ENCODE measurements at places on chromosomes 12 and 14.
A peak's percentile ranks its signal among the peaks of the same experiment; 100 is the strongest.

GRCh38 chr14:37559386-37559785 is 35.7 kb downstream of the FOXA1 start:
- DNase-seq: no peak

- no peak for DNase-seq
Measured at GRCh38 chr14:59349258-59349701, 115.9 kb downstream of the GPR135 start.

GRCh38 chr12:100346660-100347059 is 10.2 kb upstream of the SLC17A8 start:
- no peak for DNase-seq

- DNase-seq: no peak
Measured at GRCh38 chr14:77579065-77579464, 37.4 kb downstream of the SPTLC2 start.

DNA sequence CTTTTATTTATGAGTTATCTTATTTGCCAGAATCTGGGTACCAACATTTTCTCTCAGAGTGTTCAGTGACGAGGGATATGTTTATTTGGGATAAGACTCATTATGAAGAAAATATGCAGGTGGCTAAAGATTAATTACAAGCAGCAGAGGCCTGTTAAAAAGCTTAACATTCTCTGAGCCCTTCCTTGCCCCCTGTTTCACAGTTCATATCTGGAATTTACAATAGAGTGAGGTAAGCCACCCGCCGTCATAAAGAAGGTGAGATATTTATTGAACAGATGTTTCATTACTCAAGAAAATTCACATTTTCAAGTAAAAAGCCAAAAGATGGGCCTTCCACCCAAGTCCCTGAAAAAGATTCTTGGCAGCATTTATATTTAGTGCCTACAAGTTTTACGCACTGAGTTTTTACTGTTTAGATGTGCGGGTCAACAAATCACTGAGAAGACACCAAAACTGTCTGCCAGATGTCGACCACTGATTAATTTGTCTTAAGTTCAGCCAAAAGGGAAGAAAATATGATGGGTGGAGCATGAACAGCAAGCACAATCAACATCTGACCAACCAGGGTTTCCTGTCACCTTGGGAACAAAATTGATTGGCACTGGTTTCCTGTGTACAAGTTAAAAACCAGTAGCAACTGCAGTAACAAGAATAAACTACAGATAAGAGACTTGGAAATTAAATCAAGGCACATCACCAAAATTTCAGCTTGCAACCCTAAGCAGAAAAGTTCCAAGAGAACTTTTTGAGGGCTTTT is 85.5 kb upstream of the PTPRB start:
- peak; percentile 69 for DNase-seq

GRCh38 chr12:109538191-109538863 is 35.0 kb downstream of the MMAB start:
- no peak for DNase-seq

- no peak for DNase-seq
Measured at GRCh38 chr12:88865537-88865936, 285.3 kb upstream of the KITLG start.

DNA sequence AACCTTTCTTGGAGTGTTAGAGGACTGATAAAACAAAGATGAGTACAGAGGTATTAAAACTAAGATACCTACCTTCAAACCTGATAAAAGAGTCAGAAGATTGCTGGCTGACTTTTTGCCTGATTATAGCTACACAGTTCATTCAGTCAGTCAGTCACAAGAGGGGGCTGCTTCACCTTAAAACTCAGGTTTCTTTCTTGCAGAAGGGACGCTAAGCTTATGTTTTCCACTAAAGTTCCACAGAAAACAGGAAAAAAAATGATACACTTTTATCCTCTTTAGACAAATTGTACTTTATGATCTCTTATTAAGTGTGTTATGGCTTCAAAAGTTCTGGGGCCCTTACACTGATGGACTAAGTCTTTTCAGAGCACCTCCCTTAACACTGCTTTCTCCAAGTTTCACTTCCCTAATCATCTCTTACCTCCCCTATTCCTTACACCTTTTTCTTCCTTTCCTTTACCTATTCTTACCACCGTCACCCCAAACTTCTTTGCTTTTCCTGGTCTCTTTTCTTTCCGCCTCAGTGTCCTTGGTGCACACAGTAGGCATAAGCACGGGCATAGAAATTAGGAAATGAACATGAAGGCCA is 448.7 kb upstream of the OR4E1 start:
- DNase-seq: no peak

DNA sequence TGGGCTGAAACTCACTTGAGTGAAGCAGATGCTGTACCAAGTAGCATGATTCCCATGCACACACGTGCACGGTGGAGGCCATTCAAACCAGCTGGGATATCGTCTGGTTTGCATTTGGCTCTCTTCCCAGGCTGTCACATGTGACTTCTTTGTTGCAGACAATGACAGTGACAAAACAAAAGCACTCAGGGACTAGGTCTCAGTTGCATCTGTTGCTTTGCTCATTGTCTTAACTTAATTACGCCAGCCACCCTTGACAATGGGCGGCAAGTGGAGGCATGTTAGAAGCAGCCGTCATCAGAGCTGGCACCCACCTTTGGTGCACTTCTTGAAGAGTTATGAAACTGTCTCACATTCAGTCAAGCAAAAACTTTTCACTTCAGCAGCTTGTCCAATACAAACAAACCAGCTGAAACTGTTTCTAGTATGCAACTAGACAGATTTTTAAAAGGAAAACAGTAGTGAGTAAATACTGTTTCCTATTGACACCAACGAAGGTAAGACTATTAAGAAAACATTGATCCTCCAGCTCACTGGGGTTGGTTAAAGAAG is 74.3 kb downstream of the IGF1 start:
- DNase-seq: no peak

DNA sequence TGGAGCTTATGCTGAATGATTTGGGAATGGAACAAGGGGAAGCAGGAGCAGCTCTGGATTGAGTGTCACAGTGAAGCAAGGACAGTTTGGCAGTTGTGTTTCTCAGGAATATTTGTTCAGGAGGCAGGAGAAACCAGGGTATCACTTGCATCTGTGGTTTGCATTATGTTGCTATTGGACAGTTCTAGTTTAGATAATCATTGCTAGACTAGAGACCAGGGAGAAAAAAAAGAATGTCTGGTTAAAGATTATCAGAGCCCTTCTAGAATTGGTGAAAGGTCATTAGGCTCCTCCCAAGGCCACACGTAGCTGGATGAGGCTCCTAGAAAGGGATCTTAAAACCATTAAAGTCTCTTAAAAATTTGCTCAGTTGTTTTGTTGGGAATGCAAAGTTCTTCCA is 17.0 kb upstream of the SRSF5 start:
- no peak for DNase-seq

DNA sequence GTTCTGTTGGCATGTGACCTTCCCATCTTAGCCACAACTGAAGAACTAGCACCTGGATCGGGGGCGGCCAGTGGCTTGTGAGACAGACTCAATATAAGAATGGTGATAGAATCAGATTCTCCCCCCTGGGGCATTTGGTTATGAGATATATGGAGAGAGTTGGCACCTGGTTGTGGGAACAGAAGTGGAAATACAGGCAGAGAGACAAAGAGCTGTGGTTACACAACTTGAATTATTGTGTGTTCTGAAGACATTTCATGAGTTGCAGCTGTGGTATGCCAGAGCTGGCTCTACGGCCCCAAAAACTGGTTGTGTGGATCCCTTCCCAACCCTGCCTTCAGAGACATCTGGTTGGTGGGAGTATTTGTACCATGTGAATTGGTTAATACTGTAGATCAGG is 2.9 kb upstream of the MSRB3 start:
- no peak for DNase-seq

DNA sequence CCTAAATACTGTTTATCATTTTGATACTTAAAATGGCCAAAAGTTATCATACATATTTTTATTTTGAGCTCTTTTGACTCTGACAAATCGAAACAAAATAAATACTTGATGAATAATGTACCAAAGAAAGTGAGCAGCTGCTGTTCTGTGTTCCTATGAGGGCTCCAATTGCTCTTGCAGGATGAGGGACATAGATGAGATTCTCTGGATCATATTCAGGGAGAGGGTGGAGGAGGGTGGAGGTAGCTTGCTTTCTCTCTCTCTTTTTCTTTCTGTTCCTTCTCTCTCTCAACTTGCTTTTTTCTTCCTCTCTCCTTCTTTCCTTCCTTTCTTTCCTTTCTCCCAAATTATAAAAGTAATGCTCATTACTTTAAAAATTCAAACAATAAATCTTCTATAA is 8.9 kb upstream of the MYH7 start:
- no peak for DNase-seq

DNA sequence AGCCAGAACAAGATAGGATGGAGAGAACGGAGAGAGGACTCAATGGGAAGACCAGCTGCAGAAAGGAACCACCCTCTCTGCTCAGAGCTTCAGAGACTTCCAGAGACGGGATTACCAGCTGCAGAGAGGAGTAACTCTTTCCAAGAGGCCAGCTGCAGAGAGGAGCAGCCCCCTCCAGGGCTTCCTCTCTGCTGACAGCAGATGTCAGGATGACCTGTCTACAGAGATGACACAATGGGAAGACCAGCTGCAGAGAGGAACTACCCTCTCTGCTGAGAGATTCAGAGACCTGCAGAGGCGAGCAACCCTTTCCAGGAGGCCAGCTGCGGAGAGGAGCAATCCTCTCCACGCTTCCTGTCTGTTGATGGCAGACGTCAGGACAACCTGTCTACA is 61.8 kb downstream of the KLRG1 start:
- DNase-seq: no peak

GRCh38 chr12:25482625-25483024 is 70.5 kb downstream of the LMNTD1 start:
- no peak for DNase-seq

DNA sequence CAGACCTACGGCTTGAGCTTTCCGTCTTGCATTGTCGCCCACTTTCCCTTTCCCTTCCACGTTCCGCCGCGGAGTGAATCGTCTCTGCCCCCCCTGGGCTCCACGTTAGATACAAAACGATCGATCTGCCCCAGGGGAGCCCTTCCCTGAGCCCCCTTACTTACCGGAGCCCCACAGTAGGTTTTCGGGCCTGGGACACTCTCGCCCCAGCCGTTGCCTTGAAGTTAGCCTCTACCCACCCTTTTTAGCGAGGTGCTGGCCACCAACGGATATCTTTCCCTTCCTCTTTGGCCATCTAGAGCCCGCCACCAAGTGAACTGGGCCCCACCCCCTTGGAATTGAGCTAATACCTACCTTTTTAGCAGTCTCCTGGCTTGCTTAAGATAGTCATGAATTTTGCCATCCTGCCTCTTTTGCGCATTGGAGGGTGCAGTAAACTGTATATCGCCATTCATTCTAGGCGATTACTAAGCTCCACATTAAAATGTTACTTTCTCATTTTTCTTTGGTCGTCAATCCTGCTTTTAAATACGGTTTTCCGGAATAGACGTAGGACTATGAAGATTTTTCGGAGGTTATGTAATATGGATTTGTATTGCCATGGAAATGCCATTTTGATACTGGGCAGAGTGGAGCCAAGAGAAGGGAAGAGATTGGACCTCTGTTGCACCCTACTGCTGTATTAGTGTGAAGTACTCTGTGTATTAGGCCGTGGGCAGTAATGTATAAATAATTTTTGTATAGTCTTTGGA is 764 bp downstream of the RBM25 start:
- no peak for DNase-seq

DNA sequence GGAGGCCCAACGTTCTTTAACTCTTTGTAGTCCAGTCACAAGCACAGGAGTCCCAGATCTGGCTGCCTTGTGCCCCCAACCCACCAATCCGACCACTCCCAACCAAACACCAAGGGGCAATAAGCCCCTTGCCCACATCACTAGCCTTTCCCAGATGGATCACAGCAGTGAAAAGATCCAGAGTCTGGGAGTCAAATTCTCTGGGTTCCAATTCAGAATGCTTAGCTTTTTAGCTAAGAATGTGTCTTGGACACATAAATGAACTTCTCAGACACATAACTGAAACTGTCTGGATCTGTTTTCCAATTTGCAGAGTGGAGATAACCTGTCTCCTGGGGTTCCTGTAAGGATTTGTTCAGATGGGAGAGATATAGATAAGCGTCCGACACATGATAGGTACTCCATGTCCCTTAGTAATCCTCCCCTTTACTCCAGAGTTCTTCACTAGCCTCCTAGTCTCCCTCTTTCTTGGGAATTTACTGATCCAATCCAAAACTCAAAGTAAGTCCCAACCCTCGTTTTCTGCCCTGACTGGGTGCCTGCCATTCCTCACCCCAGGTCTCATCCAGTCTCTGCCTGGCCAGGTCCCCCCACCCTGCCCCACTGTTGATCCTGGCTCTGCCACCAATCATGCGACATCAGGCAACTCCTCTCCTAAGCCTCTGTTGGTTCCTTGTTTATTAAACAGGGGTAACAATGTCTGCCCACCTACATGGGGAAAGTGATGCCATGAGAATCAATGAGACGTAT is 439 bp upstream of the TNFRSF1A start:
- no peak for DNase-seq

- DNase-seq: no peak
Measured at GRCh38 chr14:50417853-50418252, 21.2 kb upstream of the CDKL1 start.

DNA sequence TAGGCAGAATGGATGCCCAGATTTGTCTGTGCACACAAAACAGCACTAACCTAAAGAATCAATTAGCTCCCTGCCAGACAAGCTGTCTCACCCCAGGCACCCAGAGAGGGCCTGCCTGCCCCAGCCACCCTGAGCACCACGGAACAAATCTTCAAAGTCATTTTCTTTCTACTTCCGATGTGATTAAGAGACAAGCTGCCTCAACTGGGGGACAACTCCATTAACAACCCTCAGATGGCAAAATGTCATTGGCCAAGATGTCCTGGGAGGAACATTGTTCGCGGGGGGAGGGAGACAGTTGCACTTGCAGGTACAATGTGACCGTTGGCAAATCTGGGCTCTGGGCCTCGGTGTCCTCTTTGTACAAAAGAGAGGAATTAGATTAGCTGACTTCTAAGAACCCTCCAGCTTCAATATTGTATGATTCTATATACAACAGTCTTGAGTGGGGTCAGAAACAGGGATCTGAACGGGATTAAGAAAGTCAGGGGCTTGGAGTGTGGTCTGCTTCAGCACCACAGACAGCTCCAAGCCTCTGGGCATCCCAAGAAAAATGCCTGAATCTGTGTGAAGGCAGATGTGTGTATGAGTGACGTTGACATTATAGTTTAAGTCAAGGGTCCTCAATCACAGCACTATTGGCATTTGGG is 42.8 kb upstream of the CMKLR1 start:
- no peak for DNase-seq

- DNase-seq: peak; percentile 67
Measured at GRCh38 chr14:100234511-100234910, 4.4 kb upstream of the YY1 start.

- DNase-seq: no peak
Measured at GRCh38 chr14:41489315-41489972, 117.2 kb upstream of the LRFN5 start.

GRCh38 chr12:33370318-33370717 is 69.3 kb downstream of the SYT10 start:
- no peak for DNase-seq

- no peak for DNase-seq
Measured at GRCh38 chr12:94525951-94526350, 66.3 kb upstream of the CEP83 start.

DNA sequence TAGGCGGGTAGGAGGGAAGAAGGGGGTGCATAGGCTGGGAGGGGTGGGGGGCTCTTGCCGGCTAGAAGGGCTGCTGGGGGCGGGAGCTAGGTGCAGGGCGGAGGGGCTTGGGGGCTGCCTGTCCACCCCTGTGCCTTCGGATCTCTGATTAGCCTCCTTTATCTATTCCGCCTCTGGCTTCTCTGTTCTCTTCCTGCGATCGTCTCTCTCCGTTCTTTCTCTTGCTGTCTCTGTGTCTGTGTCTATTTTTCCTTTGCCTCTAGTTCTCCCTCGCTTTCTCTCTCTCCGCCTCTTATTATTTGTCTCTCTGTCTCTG is 166.7 kb upstream of the LHX5 start:
- DNase-seq: no peak

- DNase-seq: no peak
Measured at GRCh38 chr12:5661811-5662210, 229.9 kb downstream of the NTF3 start.

Measured in CD4-positive, alpha-beta T cell (primary cell).